ENCODE measurements at places on chromosomes 7 and 10.

DNA sequence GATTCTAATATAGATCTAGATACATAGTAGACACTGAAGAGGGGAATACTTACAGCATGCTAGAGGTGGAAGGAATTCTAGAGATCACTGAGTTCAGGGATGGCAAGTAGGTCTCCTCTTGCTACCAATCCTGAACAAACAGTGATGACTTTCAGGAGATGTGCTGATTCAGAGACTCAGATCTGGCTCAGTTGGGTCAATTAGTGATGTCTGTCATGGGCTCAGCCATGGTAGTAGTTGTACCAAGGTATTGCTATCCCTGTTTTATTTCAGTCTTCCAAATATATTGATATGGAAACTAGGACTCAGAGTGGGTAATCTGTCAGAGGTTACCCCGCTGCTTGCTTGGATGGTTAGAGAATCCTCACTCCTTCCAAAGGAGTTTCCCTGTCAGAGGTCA is 38.5 kb downstream of the UNC5B start:
- DNase-seq = no peak

DNA sequence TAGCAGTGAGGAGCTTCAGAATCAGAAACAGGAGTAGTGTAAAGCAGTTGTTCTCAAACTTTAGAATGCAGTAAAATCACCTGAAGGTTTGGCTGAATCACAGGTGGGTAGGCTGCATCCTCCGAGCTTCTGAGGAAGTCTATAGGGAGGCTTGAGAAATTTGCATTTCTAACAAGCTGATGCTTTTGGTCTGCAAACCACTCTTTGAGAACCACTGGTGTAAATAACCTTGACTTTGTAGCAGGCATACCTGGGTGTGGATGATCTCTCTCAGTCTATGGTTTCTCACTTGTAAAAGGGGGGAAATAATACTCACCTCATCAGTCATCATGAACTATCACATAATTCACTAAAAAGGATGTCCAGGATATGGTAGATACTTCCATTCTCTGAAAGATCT is 118.1 kb downstream of the SRI start:
- peak; percentile 2 for DNase-seq

DNA sequence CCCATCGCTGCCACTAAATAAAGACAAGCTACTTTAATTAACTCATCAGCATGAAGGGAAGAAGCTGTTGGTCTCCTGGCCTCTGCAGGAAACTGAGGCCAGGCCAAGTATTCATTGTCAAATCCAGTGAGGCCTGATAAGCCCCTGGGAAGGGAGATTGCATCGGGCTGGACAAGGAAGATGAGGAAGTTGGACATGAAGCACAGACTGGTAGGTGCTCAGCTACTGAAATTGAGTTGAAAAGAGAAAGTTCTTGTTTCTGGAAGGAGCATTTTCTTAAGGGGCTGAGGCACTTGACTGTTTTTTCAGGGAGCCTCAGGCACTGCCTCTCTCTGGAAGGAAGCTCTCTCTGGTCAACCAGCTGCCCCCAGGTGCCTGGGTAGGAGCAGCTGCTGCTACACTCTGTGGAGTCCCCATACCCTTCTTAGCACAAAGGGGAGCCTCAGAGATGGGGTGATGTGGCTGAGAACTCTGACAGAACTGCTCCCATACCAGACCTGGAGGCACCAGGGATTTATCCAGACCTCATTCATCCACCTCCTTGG is 90.3 kb upstream of the IKZF1 start:
- DNase-seq = no peak

DNA sequence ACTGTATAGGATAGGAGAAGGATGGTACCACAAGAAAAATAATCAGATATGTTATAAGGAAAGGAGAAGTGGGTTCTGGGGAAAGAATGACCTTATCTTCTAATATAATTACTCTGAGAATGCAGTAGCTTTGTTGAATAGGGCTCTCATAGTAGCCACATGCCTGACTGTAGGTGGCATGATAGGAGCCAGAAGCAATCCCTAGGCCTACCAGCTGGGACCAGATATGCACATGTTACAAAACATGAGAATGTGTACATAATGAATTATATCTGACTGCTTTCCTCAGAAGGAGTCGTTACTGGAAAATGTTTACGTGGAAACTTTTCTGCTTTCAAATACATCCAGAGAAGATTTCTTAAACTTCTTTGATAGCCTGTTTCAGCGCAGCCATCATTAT is 53.2 kb upstream of the FAM3C start:
- no peak for DNase-seq

GRCh38 chr7:107167483-107168232 is 1.1 kb upstream of the HBP1 start:
- peak; percentile 67 for DNase-seq

GRCh38 chr10:112834751-112835181 is 115.3 kb upstream of the TCF7L2 start:
- DNase-seq = no peak

GRCh38 chr7:137025469-137026175 is 157.2 kb downstream of the CHRM2 start:
- DNase-seq = no peak

- DNase-seq = peak; percentile 37
Observed at GRCh38 chr10:104638861-104639589, 2.1 kb upstream of the SORCS3 start.

DNA sequence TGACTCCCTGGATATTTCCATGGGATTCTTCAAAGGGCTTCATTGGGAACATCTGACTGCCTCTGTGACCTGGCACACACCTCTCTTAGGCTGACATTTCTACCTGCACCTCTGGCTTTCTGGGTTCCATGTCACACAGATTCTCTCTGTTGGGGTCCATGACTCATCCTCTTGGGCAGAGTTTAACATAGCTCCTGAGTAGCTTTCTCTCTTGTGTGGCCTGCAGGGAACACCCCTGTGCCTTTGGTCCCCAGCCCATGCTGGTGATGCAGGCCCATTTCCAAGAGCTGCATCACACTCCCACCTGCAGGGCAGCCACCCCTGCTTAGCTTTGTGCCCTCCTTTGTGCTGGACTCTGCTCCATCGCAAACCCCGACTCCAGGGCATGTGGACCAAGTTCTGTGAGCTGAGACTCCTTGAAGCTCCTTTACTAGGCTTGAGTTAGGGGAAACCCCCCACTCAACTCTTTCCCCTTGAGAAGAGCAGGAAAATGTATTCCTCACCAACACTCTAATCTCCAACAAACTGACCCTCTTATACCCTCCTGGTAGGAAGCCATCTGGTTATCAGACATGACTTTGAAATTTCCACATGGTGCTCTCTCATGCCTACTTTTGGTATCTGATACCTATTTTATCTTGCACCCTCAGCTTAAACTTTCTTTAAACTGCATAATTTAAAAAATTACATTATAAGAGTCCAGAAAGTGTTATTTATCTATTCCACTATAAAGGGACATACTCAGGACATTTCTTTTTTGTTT is 93.3 kb downstream of the ZNF777 start:
- DNase-seq = no peak

DNA sequence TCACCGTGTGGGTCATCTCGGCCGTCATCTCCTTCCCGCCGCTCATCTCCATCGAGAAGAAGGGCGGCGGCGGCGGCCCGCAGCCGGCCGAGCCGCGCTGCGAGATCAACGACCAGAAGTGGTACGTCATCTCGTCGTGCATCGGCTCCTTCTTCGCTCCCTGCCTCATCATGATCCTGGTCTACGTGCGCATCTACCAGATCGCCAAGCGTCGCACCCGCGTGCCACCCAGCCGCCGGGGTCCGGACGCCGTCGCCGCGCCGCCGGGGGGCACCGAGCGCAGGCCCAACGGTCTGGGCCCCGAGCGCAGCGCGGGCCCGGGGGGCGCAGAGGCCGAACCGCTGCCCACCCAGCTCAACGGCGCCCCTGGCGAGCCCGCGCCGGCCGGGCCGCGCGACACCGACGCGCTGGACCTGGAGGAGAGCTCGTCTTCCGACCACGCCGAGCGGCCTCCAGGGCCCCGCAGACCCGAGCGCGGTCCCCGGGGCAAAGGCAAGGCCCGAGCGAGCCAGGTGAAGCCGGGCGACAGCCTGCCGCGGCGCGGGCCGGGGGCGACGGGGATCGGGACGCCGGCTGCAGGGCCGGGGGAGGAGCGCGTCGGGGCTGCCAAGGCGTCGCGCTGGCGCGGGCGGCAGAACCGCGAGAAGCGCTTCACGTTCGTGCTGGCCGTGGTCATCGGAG is 1.8 kb downstream of the ADRA2A start:
- no peak for DNase-seq
